ENCODE measurements at places on chromosomes 1 and 21.

- no peak for DNase-seq
These were observed 17.2 kb upstream of the LAPTM5 start for GRCh38 chr1:30774550-30775432.

DNA sequence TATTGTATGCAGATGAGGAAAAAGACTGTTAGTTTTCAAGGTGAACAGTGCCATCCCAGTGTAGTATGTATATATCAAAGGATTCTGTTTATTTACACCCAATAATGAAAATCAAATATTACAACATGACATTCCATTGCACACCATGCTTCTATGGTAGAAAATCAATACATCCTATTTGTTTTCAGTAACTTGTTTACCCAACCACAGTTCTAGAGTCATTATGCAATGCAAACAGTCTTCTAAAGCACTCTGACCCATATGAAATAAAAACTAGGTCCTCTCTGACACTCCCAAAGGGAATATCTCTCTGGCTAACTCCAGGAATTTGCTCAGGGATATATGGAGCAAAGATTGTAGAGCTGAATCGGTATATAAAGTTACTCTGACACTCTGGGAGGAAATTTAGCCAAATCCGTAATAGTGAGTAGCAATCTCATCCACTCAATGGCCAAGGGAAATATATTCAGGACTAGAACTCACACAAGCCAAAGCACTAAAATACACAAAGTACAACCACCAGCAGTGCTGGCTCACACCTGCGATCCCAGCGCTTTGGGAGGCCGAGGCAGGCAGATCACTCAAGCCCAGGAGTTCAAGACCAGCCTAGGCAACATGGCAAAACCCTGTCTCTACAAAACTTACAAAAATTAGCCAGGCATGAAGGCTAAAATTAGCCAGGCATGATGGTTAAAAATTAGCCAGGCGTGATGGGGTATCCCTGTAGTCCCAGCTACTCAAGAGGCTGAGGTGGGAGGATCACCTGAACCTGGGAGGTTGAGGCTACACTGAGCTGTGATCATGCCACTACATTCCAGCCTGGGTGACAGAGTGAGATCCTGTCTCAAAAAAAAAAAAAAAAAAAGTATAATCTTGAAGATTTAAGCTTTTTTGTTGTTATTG is 75.2 kb downstream of the RERE start:
- no peak for DNase-seq

- DNase-seq = no peak
These were observed 176.5 kb upstream of the ST6GALNAC5 start for GRCh38 chr1:76690766-76691165.

DNA sequence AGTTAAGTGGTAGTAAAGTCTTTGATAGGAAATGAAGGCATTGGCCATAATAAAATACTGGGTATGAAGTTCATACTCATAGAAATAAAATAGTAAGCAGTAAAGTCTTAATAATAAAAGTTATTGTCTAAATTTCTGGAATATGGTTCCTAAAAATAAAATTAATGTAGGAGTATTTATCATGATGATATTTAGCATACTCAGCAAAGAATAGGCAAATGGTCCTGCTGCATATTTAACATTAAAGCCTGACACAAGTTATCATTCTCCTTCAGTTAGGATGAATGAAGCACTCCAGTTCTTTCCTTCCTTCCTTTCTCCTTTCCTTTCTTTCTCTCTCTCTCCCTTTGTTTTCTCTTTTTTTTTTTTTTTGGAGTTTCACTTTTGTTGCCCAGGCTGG is 25.3 kb downstream of the PDZK1IP1 start:
- no peak for DNase-seq

- no peak for DNase-seq
These were observed 111.2 kb upstream of the ZNF648 start for GRCh38 chr1:182172699-182173098.

GRCh38 chr1:61047061-61047460 is 35.3 kb upstream of the NFIA start:
- no peak for DNase-seq

- no peak for DNase-seq
These were observed 86.4 kb downstream of the DDAH1 start for GRCh38 chr1:85378534-85378933.

DNA sequence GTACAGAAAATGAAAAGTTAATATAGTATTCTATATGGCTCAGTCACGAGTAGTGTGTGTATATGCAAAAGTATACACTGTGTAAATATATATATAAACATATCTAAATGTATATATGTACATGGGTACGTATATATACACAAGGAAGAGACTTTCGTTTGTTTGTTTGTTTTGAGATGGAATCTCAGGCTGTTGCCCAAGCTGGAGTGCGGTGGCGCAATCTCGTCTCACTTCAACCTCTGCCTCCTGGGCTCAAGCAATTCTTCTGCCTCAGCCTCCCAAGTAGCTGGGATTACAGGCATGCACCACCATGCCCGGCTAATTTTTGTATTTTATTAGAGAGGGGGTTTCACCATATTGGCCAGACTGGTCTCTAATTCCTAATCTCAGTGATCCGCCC is 16.4 kb downstream of the IL12RB2 start:
- no peak for DNase-seq

- no peak for DNase-seq
These were observed 75.8 kb upstream of the DPH5 start for GRCh38 chr1:101101360-101101759.

DNA sequence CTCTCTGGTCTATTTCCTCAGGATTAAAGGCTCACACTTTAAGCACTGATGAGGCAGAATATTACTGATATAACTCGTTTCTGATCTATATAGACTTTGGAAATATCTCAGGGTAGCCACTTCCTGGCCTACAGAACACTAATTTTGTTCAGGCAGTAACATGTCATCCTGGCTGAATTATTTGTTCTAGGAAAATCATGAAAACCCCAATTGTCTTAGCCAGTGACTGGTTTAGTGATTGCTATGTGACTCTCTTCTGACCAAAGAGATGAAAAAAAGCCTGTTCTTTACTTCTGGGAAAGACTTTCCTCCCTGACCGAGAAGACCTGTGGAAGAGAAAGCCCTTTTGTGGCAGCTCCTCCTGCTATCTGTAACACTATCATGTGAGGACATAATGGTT is 453.7 kb downstream of the SETD4 start:
- DNase-seq = no peak

DNA sequence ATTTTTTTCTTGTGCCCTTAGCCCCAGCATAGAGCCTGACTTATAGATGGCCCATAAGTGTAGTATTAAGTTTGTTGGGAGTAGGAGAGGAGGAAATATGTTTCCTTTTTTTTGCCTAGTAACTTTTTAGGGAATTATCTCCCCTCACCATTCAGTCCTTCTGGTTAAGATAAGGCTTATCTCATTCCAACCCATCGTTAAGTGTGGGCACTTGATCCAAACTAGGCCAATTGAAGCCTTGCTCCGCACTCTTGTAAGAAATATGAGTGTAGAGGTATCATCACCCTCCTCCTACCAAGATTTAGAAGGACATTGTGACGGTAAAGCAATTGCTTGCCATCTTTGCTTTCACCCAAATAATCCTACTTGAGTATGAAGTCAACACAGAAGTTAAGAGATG is 8.8 kb upstream of the FGGY start:
- no peak for DNase-seq

DNA sequence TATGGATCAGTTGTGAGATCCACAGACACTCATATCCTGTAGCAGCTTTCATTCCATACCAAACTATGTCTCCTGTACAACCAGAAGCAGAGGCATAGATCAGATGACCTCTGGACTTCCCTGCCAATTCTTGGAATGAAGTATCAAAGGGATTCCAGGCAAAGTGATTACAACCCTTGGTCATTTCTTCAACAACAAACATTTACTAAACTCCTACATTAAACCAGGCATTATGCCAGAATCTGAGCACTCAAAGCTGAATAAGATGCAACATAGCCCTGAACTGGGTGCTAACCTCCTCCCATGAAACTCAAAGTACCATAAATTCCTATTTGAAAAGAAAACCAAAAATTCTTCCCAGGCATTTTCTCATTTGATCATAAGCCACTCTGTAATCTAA is 121.2 kb upstream of the SGIP1 start:
- DNase-seq = no peak

DNA sequence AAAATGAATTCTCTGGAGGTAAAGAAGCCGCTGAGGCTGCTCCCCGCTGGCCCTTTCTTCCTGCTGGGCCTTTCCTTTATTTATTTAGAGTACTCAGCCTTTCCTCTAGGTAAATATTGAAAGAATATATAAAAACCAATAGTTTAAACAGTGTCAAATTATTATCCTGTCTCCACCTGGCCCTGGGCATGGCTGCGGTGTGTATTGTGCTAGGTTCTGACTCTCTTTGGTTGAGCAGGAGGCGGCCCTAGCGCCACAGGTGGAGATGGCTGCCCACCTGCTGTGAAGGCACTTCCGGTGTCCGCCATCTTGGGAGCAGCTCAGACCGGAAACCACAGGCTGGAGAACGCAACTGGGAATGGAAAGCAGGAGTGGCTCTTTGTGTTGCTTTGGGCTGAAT is 29.0 kb upstream of the CLDN14 start:
- no peak for DNase-seq

DNA sequence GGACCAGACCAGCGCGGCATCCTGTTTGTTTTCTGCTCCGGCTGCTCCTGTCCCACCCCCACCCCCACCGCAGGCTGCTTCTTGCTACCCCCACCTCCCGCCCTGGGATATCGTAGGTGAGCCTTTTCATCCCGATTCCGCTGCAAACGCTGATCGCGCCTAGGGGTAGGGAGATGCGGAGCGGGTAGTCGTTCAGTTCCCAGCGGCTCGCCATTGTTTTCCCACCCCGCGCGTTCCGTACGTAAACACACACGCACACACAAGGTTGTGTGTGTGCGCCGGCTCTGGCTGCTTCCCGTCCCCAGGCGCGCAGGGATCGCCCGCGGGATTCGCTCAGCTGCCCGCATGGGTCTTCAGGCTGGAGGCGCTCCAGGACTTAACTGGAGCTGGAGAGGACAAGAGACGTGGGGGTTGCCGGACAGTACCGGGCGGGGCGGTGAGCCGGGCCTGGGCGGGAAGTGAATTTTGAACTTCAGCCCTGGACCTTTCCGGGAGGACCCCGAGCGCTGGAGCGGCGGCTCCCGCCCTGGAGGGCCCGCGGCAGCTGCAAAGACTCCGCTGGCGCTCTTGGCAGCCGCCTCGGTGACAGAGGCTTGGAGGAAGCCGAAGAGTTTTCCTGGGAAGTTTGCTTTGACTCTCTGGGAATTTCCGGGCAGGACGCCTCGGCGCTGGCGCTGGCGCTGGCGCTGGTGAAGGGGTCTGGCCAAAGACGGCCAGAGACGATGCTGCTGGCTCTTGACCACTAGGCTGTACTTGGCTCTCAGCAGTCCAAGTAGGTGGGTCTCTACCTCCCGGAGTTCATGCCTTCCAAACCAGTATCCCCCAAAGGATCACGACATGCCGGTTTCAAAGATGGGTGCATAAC is 1.6 kb downstream of the SOX13 start:
- no peak for DNase-seq

GRCh38 chr1:22815043-22815365 is 104.4 kb downstream of the EPHB2 start:
- no peak for DNase-seq

GRCh38 chr1:34405266-34405959 is 228.7 kb downstream of the C1orf94 start:
- DNase-seq = no peak

DNA sequence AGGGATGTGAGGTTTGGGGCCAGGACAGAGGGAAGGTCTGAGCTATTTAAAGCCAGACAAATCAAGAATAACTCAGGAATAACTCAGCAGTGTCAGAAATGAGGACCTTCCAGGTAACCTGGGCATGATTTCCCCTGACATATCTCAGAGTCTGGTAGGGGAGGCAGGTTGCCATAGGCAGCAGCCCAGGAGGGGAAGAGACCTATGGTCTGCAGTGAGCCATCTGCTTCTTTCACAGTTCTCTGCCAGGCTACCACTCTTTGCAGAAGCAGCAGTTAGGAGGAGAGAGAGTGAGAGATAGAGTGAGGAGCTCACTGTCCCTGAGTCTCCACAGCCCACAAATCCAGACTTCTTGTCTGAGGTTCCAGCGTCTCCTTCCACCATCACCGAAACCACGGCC is 6.3 kb upstream of the VSIG8 start:
- DNase-seq = no peak

- DNase-seq = no peak
These were observed 31.4 kb downstream of the SLC30A7 start for GRCh38 chr1:100927276-100927675.

DNA sequence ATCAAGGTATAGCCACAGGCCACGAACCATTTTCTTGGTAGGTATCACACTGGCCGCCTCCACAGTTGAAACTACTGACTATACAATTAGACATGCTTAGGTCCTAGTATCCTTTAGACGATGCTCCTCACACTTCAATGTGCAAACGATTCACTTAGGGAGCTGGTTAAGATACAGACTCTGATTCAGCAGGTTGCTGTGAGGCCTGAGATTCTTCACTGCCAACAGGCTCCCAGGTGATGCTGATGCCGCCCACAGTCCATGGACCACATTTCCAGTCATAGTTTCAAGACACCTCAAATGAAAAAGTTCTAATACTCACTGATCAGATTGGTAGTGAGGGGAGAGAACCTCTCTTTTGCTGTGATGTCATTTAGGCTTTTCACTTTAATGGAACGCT is 6.8 kb downstream of the ATP5PO start:
- DNase-seq = no peak

GRCh38 chr1:98121646-98122045 is 200.8 kb upstream of the DPYD start:
- DNase-seq = no peak

GRCh38 chr1:226662642-226663326 is 76.3 kb downstream of the ITPKB start:
- peak; percentile 76 for DNase-seq

GRCh38 chr21:25709684-25710265 is 24.9 kb downstream of the ATP5PF start:
- no peak for DNase-seq

GRCh38 chr1:201842472-201843027 is 13.6 kb downstream of the IPO9 start:
- DNase-seq = no peak

GRCh38 chr1:191101960-191102359 is 624.3 kb upstream of the BRINP3 start:
- no peak for DNase-seq

GRCh38 chr1:151371370-151372057 is 991 bp downstream of the SELENBP1 start:
- DNase-seq = no peak

DNA sequence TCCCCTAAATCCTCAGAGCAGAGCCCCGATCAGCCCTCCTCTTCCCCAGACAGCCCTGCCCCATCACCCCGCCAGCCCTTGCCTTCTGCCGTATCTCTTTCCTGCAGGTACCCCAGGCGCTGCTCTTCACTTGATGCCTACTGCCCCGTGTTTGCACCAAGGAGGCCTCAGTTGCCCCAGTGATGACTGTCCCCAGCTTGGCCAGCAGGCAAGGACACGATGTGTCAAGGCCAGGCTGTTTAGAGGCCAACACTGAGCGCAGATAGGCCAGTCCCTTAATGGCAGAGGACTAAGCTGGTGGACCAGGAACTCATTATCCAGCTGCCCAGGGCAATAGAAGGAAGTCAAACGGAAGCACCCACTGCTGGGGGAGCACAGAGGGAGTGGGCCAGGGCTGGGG is 68.4 kb downstream of the CAMK2N1 start:
- DNase-seq = no peak

DNA sequence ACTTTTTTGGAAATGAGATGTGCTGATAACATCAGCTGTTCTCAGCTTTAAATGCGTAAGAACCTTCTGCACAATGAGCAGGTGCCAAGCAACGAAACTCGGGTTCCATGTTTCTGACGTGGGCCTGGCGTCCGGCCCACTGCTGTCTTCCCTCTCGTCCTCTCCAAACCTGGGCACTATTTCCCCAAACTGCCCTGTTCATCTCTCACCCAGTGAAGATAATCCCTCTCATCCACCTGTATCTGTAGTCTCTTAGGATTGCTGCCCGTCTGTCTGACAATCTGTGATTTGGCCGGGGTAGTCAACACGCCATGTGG is 50.1 kb upstream of the CNTN2 start:
- no peak for DNase-seq
